Central memory CD8-positive, alpha-beta T cell (primary cell): ENCODE measurements at places on chromosomes 16 and 17.

DNA sequence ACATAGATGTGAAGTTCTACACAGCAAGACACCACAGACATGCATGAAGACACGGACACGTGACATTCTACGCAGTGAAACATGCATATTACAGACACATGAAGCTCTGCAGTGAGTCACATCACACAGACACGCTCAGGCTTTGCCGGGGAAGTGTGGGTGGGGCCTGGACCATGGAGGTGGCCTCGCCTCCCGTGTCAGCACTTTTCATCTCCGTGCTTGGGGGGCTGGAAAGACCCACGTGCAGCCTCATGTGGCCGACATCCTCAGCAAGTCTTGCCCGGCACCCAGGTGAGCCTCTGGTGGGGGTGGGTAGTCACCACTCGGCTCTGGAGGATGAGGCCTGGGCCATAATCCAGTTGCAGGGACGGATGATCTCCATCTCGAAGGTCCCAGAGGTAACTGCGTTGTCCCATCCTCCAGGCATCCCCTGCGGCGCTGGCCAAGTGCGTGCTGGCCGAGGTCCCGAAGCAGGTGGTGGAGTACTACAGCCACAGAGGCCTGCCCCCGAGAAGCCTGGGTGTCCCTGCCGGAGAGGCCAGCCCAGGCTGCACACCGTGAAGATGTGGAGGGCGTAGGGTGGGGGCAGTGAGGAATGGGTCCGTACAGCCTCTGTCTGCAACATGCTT is 17.3 kb upstream of the DPEP1 start:
- H3K36me3 ChIP-seq: peaks cover 7% of the 10 kb centered on the region
- no peak for DNase-seq
- H3K4me1 ChIP-seq: peaks cover 14% of the 10 kb centered on the region

GRCh38 chr16:76502063-76502462 is 224.9 kb downstream of the CNTNAP4 start:
- no peak overlapping the region for H3K4me3 ChIP-seq
- no peaks in the 10 kb centered on the region for H3K36me3 ChIP-seq
- no peak overlapping the region for H3K27ac ChIP-seq
- no peaks in the 10 kb centered on the region for H3K4me1 ChIP-seq

DNA sequence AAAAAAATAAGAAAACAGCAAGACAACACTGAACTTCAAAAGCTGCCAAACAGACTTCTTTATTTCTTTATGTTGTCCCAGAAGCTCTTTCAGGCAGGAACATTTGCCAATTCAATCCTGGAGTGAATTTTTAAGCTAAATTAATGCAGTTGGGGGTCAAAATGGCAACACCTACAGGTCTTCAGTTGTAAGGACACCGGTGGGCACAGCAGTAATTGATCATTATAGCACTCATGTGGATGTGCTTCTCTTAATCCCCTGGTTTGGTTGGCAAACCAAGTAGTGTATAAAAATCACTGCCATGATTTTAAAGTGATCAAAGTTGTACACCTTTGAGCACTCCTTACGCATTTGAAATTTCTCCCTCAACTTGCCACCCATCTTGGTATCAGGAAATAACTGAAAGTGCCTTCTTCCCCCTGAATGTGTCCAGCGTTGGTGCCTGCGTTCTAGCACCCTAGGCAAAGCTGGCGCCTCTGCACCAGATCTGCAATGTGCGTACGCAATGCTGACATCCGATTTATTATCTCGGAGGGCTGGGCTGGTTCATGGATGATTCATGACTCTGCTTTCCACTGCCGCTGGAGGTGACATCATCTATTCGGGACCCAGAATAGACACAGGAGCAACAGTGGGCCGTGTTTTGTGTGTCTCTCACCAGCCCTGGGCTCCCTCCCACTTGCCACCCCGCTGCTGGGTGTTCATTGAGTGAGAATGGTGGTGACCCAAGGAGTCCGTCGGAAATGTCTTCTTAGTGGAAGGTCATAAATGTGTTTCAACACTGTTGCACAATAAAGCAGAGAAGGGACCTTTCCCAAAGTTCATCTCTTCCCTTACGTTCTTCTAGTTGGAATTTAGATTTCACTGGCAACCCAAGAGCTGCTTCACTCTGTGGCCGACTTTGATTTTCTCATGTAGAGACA is 203.4 kb downstream of the CCDC182 start:
- H3K36me3 ChIP-seq: peaks cover 7% of the 10 kb centered on the region
- H3K4me3 ChIP-seq: no peak overlapping the region
- no peaks in the 10 kb centered on the region for H3K27me3 ChIP-seq
- H3K27ac ChIP-seq: no peak overlapping the region
- no peak for DNase-seq

DNA sequence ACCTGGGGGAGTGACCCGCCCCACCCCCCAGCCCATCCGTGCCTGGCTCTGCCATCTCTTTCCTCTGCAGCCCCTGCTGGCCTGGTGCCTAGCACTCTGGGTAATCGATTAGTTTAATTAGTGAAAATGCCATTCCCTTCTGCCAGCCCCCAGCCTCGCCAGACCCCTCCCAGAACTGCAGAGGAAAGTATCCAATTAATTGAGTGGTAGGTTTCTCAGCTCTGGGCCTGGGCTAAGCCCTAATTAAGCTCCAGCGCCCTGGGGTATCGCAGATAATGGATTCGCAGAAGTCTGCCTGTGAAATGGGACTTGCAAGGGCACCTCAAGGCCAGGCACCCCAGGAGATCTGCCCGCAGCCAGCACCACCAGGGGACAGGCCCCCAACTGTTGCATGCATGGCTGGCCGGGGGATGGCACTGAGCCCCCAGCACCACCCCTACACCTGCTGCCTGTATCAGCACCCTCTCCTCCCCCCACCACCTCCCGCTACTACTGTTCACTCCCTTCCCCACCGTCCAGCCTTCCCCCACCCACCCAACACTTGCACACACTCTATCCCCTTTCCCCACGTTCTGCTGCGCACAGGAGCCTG is 19.7 kb upstream of the SPPL2C start:
- H3K36me3 ChIP-seq: no peaks in the 10 kb centered on the region
- H3K27ac ChIP-seq: no peak overlapping the region
- H3K4me3 ChIP-seq: no peak overlapping the region

GRCh38 chr17:79113699-79114457 is 39.3 kb downstream of the ENGASE start:
- no peaks in the 10 kb centered on the region for H3K4me1 ChIP-seq
- H3K4me3 ChIP-seq: no peak overlapping the region
- H3K36me3 ChIP-seq: no peaks in the 10 kb centered on the region
- no peak for DNase-seq

DNA sequence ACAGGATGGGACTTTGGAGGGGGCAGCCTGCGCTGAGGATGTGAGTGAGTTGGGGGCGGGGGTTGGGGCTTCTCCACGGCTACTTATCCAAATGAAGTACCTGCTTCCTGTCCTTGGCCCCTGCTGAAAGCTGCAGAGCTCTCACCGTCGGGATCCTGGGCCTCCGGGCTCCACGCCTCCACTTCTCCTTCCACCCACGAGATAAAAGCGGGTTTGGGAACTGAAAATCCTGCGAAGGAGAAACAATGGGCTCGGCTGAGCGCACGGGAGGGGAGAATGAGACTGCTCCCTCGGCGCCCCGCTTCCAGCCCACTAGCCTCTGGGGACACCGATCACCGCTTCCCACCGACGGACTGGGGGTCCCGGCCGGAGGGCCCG is 486 bp downstream of the ZNF785 start:
- no peaks in the 10 kb centered on the region for H3K27me3 ChIP-seq
- peak overlapping the region; percentile 72 for H3K4me3 ChIP-seq
- H3K4me1 ChIP-seq: peaks cover 15% of the 10 kb centered on the region
- H3K27ac ChIP-seq: peak overlapping the region; percentile 29
- no peak for DNase-seq

DNA sequence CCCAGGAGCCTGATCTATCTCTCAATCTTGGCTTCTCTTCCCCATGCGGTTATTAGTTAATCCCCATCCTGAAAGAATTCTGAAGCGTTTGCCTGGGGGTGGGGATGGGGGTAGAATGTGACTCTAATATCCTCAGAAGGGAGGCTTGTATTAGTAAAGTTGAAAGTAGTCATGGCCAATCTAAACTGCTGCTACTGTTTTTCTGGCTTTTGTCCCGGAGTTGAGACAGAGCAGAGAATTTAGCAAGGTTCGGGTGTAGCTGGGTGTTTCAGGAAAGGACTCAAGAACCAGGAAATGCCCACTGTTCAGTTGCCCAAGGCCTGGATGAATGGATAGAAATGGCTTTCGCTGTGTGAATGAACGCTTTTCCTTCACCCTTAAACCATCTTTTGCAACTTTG is 17.6 kb upstream of the ITGAM start:
- no peaks in the 10 kb centered on the region for H3K36me3 ChIP-seq
- no peak for DNase-seq
- no peak overlapping the region for H3K27ac ChIP-seq
- H3K4me1 ChIP-seq: no peaks in the 10 kb centered on the region

- peaks cover 15% of the 10 kb centered on the region for H3K27me3 ChIP-seq
- no peak for DNase-seq
- no peak overlapping the region for H3K4me3 ChIP-seq
- no peaks in the 10 kb centered on the region for H3K4me1 ChIP-seq
Measured at GRCh38 chr17:12743046-12743445, 46.3 kb upstream of the ARHGAP44 start.

- H3K27me3 ChIP-seq: no peaks in the 10 kb centered on the region
- no peak overlapping the region for H3K27ac ChIP-seq
- no peak for DNase-seq
- no peak overlapping the region for H3K4me3 ChIP-seq
- H3K4me1 ChIP-seq: no peaks in the 10 kb centered on the region
Measured at GRCh38 chr16:73355981-73356380, 308.1 kb upstream of the ZFHX3 start.

GRCh38 chr17:45948881-45949624 is 50.0 kb upstream of the STH start:
- H3K27me3 ChIP-seq: peaks cover 41% of the 10 kb centered on the region
- DNase-seq: peak; percentile 39
- H3K4me1 ChIP-seq: peaks cover 6% of the 10 kb centered on the region
- no peaks in the 10 kb centered on the region for H3K36me3 ChIP-seq
- H3K4me3 ChIP-seq: peak overlapping the region; percentile 56

DNA sequence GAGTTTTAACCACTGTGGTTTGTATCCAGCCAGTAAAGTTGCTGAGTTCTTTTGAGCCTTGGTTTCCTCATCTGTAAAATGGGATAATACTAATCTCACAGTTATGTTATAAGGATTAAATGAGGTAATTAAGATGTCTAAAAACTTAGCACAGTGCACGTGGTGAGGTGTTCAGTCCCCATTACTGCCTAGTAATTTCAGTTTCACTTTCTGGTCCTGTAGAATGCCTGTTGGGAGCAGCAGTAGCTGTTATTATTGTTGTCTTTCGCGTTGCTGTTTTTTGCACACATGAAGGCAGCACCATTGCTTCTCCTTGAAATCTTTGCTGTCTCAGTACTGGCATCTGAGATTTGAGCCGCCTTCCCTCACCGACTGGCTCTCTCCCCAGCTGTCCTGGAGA is 182.4 kb downstream of the DNAH9 start:
- H3K36me3 ChIP-seq: no peaks in the 10 kb centered on the region
- no peaks in the 10 kb centered on the region for H3K4me1 ChIP-seq
- H3K27me3 ChIP-seq: no peaks in the 10 kb centered on the region
- H3K4me3 ChIP-seq: no peak overlapping the region
- H3K27ac ChIP-seq: no peak overlapping the region

- H3K27ac ChIP-seq: no peak overlapping the region
- H3K27me3 ChIP-seq: no peaks in the 10 kb centered on the region
- DNase-seq: no peak
- H3K36me3 ChIP-seq: peaks cover 32% of the 10 kb centered on the region
- H3K4me3 ChIP-seq: no peak overlapping the region
Measured at GRCh38 chr16:84782846-84783245, 36.9 kb upstream of the CRISPLD2 start.

GRCh38 chr17:76161619-76162266 is 20.7 kb upstream of the FOXJ1 start:
- H3K27me3 ChIP-seq: no peaks in the 10 kb centered on the region
- peaks cover 12% of the 10 kb centered on the region for H3K36me3 ChIP-seq
- no peak overlapping the region for H3K4me3 ChIP-seq
- no peaks in the 10 kb centered on the region for H3K4me1 ChIP-seq
- no peak overlapping the region for H3K27ac ChIP-seq

DNA sequence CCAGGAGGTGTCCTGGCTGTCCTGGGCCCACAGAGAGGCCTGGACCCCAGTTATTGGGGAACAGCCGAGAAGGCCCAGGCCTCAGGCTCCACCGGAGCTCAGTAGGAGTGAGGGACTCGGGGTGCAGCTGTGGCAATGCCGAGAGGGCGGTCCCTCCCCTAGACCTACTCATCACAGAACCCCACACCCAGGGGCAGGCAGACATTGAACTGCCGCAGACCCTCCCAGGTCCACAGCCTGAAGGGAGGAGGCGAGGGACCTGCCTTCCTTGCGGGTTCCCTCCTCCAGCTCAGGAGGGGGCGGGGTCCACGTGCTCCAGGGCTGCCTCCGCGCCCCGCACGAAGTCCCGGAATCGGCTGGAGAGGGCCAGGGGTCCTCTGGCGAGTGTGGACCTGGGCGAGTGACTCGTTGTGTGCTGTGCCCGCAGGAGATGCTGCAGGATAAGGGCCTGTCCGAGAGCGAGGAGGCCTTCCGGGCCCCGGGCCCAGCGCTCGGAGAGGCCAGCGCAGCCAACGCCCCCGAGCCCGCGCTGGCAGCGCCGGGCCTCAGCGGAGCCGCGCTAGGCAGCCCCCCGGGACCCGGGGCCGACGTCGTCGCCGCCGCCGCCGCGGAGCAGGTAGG is 3.9 kb downstream of the TBX4 start:
- H3K4me1 ChIP-seq: peaks cover 27% of the 10 kb centered on the region
- no peaks in the 10 kb centered on the region for H3K36me3 ChIP-seq
- DNase-seq: no peak
- H3K27ac ChIP-seq: no peak overlapping the region

DNA sequence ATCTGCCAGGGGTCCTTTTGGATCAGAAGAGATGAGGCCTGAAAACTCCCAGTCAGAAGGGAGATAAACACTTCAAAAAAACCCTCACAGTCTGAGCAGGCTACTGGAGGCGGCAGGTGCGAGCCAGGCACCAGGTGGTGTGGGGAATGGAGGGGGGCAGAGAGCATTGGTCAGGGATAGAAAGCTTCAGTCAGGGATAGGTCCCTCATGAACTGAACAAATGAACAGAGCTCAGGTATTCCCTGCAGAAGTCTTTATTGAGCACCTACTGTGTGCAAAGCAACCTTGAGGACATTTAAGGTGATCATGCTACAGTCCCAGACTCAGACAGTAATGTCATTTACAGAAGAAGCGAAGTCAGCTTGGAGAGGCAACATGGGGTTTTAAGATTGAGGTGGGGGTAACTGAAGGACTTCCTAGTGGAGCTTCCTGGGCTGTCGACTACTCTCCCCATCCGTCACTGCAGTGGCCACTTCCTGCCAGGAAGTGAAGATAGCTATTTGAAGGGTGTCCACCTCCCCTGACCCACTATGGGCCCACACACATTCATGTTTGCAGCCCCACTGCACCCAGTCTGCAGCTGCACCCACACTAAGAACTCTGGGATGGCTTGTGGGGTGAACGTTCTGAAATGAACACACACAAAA is 3.2 kb downstream of the KIFC3 start:
- peaks cover 10% of the 10 kb centered on the region for H3K36me3 ChIP-seq
- H3K27ac ChIP-seq: peak overlapping the region; percentile 88
- no peaks in the 10 kb centered on the region for H3K27me3 ChIP-seq
- peaks cover 45% of the 10 kb centered on the region for H3K4me1 ChIP-seq
- no peak for DNase-seq
